Activated CD4-positive, alpha-beta T cell treated with anti-CD3 and anti-CD28 coated beads, Interleukin-2, amount 10 ng/mL, durations not matched to agents 24 days and 14 days (primary cell): ENCODE measurements at places on chromosomes 1 and 21. TPM values are rescaled to one million over a fixed set of nuclear protein-coding genes. Genes with fewer than 3 reads are reported as not detected.

Gene NDUFS2
- 88.4 and 89.6 TPM in 2 replicates for total RNA-seq

Gene PCSK9
- total RNA-seq, result not detected in 2 replicates

DNA sequence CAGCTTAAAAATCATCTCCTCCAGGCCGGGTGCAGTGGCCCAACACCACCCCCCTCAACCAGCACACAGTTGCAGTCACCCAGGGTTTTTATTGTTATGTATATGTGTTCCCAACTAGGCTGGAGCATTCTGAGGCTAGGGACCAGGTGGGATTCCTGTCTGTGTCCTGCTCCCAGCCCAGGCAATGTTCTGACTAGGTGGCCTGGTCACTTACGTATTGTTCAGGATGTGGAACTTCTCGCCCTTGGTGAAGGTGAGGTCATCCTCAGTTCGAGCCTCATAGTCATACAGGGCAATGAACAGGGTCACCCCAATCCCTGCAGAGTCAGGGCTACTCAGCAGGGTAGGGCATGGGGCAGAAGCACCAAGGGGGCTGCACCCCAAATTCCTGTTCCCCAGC lies 12.2 kb downstream of the FGR start:
- H3K4me1 ChIP-seq, result peaks cover 28% of the 10 kb centered on the region
- no peak overlapping the region for H3K4me3 ChIP-seq
- DNase-seq, result peak; percentile 56
- no peaks in the 10 kb centered on the region for H3K27me3 ChIP-seq
- no peaks in the 10 kb centered on the region for H3K36me3 ChIP-seq

- peaks cover 40% of the 10 kb centered on the region for H3K36me3 ChIP-seq
- H3K4me1 ChIP-seq, result peaks cover 2% of the 10 kb centered on the region
- DNase-seq, result no peak
- no peak overlapping the region for H3K27ac ChIP-seq
- H3K4me3 ChIP-seq, result no peak overlapping the region
- H3K27me3 ChIP-seq, result no peaks in the 10 kb centered on the region
Measured at GRCh38 chr21:25974964-25975363, 195.6 kb downstream of the APP start.

GRCh38 chr1:40915581-40915980 lies 53.4 kb upstream of the CITED4 start:
- no peak overlapping the region for H3K27ac ChIP-seq
- no peaks in the 10 kb centered on the region for H3K36me3 ChIP-seq
- no peak overlapping the region for H3K4me3 ChIP-seq

DNA sequence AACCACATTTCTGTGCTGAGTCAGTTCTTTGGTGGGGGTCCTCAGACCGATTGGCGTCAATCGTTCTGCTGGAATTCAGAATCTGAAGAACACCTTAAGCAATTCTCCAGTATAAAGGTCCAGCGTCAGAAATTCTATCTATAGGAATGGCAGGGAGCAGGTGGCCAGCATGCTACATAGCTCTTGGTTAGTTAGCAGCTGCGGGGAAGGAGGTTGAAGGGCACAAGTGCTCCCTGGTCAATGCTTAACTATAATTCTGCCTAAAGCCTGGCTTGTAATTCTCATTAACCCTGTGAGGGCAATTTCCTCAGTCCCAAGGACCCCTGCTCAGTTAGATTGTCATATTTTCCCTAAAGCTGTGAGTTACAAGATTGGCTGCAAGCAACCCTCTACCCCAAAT lies 54.3 kb upstream of the GALNT2 start:
- no peaks in the 10 kb centered on the region for H3K4me1 ChIP-seq
- H3K27me3 ChIP-seq, result peaks cover 10% of the 10 kb centered on the region
- no peak for DNase-seq

DNA sequence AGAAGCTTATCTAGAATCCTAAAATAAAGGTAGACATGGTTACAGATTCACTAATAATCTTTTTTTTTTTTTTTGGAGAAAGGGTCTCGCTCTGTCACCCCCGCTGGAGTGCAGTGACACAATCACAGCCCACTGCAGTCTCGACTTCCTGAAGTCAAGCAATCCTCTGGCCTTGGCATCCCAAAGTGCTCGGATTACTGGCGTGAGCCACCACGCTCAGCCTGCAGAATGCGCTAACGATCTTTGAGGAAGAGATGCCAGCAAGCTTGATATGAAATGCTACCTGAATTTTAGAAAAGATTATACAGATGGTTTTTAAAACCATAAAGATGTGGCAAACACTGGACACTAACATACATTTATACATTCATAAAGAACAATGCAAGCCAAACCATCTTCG lies 4.1 kb upstream of the GNPAT start:
- H3K27me3 ChIP-seq, result no peaks in the 10 kb centered on the region
- no peak overlapping the region for H3K4me3 ChIP-seq
- DNase-seq, result no peak
- H3K36me3 ChIP-seq, result peaks cover 35% of the 10 kb centered on the region

- H3K27me3 ChIP-seq, result no peaks in the 10 kb centered on the region
- H3K36me3 ChIP-seq, result peaks cover 2% of the 10 kb centered on the region
- no peak overlapping the region for H3K27ac ChIP-seq
- H3K4me3 ChIP-seq, result no peak overlapping the region
- DNase-seq, result no peak
Measured at GRCh38 chr1:201513498-201514243, 6.7 kb upstream of the CSRP1 start.

- H3K27me3 ChIP-seq, result no peaks in the 10 kb centered on the region
- no peak overlapping the region for H3K4me3 ChIP-seq
- no peaks in the 10 kb centered on the region for H3K4me1 ChIP-seq
- no peak overlapping the region for H3K27ac ChIP-seq
- H3K36me3 ChIP-seq, result no peaks in the 10 kb centered on the region
Measured at GRCh38 chr1:218591966-218592365, 246.8 kb downstream of the TGFB2 start.

GRCh38 chr1:22315315-22316078 lies 136.2 kb upstream of the ZBTB40 start:
- no peak overlapping the region for H3K4me3 ChIP-seq
- H3K27me3 ChIP-seq, result peaks cover 5% of the 10 kb centered on the region
- no peaks in the 10 kb centered on the region for H3K36me3 ChIP-seq
- no peak overlapping the region for H3K27ac ChIP-seq
- no peaks in the 10 kb centered on the region for H3K4me1 ChIP-seq
- DNase-seq, result no peak

DNA sequence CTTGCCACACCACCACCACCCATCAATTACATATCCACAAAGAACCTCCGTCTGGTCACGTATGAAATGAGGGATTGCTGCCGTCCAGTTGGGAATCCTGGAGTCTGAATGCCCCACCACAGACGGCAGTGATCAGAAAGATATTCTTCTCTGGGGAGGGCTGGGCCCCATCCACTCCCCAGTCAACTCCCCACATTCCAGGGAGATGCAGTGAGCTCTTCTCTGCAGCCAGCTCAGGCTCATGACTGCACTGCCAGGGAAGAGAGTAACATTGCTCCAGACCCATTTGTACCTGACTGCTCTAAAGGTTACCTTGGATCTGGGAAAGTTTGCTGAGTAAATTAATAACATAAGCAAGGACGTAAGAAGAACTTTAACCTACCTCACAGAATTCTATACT lies 18.3 kb downstream of the DEGS1 start:
- H3K27ac ChIP-seq, result no peak overlapping the region
- H3K36me3 ChIP-seq, result peaks cover 8% of the 10 kb centered on the region
- no peaks in the 10 kb centered on the region for H3K27me3 ChIP-seq
- no peak for DNase-seq
- no peak overlapping the region for H3K4me3 ChIP-seq
- H3K4me1 ChIP-seq, result peaks cover 13% of the 10 kb centered on the region
